Neural progenitor cell (in vitro differentiated cells): ENCODE measurements at places on chromosomes 4 and X.

GRCh38 chr4:25654031-25654970 is 1.4 kb upstream of the SLC34A2 start:
- peak; percentile 50 for DNase-seq

GRCh38 chr4:6845027-6845426 is 62.5 kb downstream of the KIAA0232 start:
- peak; percentile 51 for DNase-seq

DNA sequence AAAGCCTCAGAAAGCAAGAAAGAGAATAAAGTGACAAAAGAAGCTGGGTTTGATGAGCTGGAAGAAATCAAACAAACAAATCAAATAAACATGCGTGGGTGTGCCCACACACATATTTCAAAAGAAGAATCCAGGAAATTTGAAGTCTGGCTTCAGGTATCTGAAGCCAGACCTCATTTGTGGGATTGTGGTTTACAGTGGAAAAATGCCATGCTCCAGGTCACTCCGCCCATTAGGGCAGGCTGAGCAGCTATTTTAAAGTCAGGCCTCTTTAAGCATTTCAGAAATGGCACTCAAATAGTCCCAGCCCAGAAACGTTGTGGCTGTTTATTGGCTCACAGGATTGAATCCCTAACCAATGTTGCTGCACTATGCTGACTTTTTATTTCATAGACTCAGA is 226.1 kb upstream of the F9 start:
- no peak for DNase-seq

- no peak for DNase-seq
These were observed 169.3 kb upstream of the TBL1X start for GRCh38 chrX:9295551-9295950.

DNA sequence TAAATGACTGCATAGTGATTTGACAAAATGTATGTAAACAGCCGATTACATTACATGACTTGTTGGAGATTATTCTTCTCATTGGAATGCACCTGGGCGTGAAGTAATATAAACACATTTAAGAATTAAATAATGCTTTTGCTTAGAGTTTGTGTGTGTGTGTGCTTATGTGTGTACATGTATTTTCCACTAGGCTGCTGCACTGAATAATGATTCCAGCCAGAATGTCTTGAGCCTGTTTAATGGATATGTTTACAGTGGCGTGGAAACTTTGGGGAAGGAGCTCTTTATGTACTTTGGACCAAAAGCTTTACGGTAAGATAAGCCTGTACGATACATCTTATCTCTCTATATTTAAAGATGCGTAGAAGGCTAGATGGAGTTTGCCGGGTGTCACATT is 12.6 kb downstream of the NEIL3 start:
- no peak for DNase-seq

GRCh38 chrX:38798956-38799355 is 2.3 kb upstream of the MID1IP1 start:
- no peak for DNase-seq
